Adrenal gland (tissue), 19 donors: ENCODE measurements at places on chromosomes 16 and 17. TPM values are rescaled to one million over a fixed set of nuclear protein-coding genes. Genes with fewer than 3 reads are reported as not detected.
A peak's percentile ranks its signal among the peaks of the same experiment; 100 is the strongest.

Gene CCL16
- not detected for total RNA-seq

Gene TTYH2
- 24.0 TPM for total RNA-seq

Gene TMEM100
- total RNA-seq = 1.3 TPM

Gene CCDC200
- not detected for total RNA-seq

DNA sequence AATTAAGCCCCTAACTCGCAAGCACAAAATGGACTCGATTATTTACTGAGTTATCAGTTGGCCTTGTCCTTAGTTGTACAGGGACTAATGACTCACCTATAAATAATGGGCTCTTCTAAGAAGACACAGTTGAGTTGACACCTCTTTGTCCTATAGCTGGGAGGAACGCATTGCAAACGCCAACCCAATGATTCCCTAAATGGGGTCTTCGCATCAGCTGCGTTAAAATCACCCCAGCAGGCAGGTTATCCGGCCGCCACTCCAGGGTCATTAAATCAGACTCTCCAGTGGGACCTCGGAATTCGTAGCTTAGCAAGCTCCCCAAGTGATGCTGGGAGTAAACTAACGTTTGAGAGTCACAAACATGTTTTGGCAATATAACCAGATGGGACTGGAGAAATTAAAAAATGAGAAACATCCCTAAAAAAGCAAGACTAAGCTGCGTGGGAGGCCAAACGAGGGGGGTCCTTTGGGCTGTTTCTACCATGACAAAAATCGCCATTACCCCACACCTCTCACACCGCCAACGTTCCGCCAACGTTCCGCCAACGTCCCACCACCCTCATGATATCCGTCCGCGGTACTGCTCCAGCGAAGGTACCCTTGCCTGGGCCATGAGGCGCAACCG lies 932 bp upstream of the NFE2L1 start:
- DNase-seq = no peak
- peaks cover 47% of the 10 kb centered on the region for H3K4me1 ChIP-seq
- H3K27ac ChIP-seq = peak overlapping the region; percentile 92

DNA sequence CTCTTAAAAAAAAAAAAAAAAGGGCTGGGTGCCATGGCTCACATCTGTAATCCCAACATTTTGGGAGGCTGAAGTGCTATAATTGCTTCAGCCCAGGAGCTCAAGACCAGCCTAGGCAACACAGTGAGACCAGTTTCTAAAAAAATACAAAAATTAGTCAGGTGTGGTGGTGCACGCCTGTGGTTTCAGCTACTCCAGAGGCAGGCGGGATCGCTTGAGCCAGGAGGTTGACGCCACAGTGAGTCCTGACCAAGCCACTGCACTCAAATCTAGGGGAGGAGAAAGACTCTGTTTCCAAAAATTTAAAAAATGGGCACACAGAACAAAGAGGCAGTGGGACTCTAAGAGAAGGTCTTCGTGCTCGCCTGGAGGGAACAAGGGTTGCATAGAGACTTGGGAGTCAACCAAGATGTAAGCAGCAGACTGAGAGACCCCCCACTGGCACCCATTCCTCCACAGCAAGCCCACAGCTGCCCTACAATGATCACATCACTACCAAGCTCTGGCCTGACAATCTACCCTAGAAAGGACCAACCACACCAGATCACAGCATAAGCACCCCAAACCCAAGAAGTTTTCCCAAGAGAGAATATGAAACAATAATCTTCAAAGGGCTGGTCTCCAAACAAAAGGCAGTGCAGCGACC lies 121.6 kb downstream of the ANKRD11 start:
- peaks cover 69% of the 10 kb centered on the region for H3K4me1 ChIP-seq
- H3K4me3 ChIP-seq = no peak overlapping the region
- H3K27ac ChIP-seq = no peak overlapping the region
- no peaks in the 10 kb centered on the region for H3K27me3 ChIP-seq
- no peaks in the 10 kb centered on the region for H3K36me3 ChIP-seq

DNA sequence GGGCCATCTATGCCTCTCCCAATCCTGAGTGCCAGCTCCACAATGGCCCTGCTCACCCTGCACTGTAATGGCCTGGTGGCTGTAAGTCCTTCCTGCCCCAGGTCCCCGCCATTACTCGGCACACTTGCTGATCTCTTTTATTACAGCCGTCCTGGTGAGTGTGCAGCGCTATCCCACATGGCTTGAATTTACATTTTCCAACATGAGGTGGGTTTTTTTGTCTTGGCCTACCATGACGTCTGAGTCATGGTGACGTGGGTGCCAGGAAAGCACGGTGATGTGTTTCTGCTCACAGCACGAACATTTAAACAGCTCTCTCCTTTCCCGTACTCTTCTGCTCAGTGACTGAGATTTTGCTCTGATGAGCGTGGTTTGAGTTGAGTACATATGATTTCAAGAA lies 55.2 kb upstream of the FOXF1 start:
- DNase-seq = no peak
- no peak overlapping the region for H3K27ac ChIP-seq
- H3K36me3 ChIP-seq = no peaks in the 10 kb centered on the region

- peak; percentile 30 for DNase-seq
- no peaks in the 10 kb centered on the region for H3K4me1 ChIP-seq
- H3K27me3 ChIP-seq = peaks cover 21% of the 10 kb centered on the region
- H3K27ac ChIP-seq = no peak overlapping the region
- no peak overlapping the region for H3K4me3 ChIP-seq
- H3K36me3 ChIP-seq = no peaks in the 10 kb centered on the region
Measured at GRCh38 chr17:37701496-37701898, 43.4 kb downstream of the HNF1B start.

DNA sequence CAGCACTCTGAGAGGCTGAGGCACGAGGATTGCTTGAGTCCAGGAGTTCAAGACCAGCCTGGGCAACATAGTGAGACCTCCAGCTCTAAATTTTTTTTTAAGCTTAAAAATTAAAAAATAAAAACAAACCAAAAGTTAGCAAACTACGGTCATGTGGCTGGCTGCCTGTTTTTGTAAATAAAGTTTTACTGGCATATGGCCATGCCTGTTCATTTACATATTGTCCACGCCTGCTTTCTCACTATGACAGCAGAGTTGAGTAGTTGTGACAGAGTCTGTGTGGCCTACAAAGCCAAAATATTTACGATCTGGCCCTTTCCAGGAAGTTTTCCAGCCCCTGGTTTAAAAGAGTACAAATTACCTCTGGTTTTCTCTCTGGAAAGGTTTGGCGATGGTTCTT lies 3.3 kb downstream of the SLX4 start:
- H3K36me3 ChIP-seq = no peaks in the 10 kb centered on the region
- no peak overlapping the region for H3K4me3 ChIP-seq
- DNase-seq = no peak

DNA sequence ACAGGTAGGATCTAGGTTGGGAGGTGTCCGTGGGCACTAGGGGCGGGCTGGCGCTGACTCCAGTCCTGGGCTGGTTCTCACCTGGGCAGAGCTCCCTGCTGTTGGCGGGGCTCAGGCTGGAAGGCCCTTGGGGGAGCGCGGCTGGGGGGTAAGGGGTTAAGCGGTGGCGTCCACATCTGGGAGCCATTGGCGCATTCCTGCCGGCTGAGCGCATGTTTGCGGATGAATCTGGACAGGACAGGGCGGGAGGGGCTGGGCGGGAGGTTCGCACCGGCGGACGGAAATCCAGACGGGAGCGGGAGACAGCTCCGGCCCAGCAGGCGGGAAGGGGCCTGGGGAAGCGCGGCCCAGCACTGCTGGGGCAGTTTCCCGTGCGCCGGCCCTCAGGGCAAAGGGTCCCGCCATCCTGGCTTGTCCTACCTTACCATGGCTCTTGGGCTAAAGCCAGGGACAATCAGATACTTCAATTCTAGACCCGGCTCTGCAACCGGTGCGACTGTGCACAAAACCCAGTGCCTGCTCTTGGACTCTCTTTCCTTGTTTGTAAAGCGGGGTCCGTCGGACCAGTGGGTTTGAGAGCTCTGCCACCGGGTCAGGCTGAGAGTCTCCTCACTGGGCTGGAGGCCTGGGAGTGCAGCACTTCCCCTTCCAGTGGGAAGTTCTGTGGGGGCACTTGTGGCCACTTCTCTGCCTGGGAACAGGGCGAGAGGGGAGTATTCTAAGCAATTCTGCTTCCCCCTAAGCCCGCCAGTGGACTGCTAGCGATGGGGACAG lies 7.8 kb downstream of the RARA start:
- no peak overlapping the region for H3K4me3 ChIP-seq
- peaks cover 93% of the 10 kb centered on the region for H3K4me1 ChIP-seq
- no peak overlapping the region for H3K27ac ChIP-seq
- peak; percentile 80 for DNase-seq
- no peaks in the 10 kb centered on the region for H3K36me3 ChIP-seq

GRCh38 chr16:29875206-29875605 lies 12.2 kb upstream of the CDIPT start:
- H3K4me3 ChIP-seq = no peak overlapping the region
- no peak for DNase-seq

GRCh38 chr16:5026664-5027063 lies 7.1 kb downstream of the NAGPA start:
- H3K4me1 ChIP-seq = no peaks in the 10 kb centered on the region
- no peak overlapping the region for H3K27ac ChIP-seq
- H3K36me3 ChIP-seq = peaks cover 20% of the 10 kb centered on the region
- H3K27me3 ChIP-seq = no peaks in the 10 kb centered on the region
- DNase-seq = no peak

DNA sequence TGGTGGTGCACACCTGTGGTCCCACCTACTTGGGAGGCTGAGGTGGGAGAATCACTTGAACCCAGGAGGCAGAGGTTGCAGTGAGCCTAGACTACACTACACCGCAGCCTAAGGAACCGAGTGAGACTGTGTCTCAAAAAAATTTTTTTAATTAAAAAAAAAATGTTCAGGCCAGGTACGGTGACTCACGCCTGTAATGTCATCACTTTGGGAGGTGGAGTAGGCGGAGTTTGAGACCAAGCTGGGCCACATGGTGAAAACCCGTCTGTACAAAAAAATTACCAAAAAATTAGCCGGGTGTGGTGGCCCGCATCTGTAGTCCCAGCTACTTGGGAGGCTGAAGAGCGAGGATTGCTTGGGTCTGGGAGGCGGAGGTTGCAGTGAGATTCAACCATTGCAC lies 3.6 kb upstream of the FAM222B start:
- DNase-seq = no peak
- no peak overlapping the region for H3K4me3 ChIP-seq
- H3K36me3 ChIP-seq = no peaks in the 10 kb centered on the region
- no peaks in the 10 kb centered on the region for H3K27me3 ChIP-seq
- H3K4me1 ChIP-seq = peaks cover 5% of the 10 kb centered on the region
- no peak overlapping the region for H3K27ac ChIP-seq

DNA sequence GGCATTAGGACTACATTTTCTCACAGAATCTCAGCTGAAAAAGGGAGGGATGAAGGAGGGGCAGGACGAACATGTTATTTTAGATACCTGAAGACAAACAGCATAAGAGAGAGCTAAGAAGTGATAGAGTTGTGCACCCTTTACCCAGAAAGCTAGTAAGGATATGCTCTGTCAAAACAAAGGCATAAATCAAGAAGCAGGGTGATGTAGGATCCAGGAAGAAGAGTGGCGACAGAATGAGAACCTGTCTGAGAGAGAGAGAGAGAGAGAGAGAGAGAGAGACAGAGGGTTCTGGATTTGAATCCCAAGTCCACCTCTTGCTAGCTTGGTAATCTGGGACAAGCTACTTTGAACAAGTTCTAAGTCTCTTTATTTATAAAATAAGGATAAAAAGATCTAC lies 103.4 kb downstream of the SPAG9 start:
- no peaks in the 10 kb centered on the region for H3K36me3 ChIP-seq
- no peak for DNase-seq
- H3K4me1 ChIP-seq = peaks cover 8% of the 10 kb centered on the region
- H3K4me3 ChIP-seq = no peak overlapping the region
- H3K27me3 ChIP-seq = no peaks in the 10 kb centered on the region
- H3K27ac ChIP-seq = no peak overlapping the region

DNA sequence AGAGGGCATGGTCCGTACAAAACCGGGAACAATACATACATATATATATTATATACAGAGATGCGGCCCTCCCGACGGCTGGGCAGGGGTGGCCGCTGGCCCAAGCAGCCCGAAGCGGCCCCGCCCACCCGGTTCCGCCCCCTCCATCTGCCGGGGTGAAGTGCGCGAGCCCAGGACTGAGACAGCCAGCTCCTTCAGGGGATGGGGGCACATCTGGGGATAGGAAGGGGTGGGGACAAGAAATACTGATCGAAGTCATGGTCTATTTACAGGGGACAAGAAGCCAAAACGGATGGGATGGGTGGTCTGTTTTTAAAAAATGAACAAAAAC lies 3.8 kb upstream of the SAMD14 start:
- H3K27ac ChIP-seq = peak overlapping the region; percentile 78
- H3K4me3 ChIP-seq = no peak overlapping the region
- H3K4me1 ChIP-seq = peaks cover 24% of the 10 kb centered on the region
- no peaks in the 10 kb centered on the region for H3K36me3 ChIP-seq

DNA sequence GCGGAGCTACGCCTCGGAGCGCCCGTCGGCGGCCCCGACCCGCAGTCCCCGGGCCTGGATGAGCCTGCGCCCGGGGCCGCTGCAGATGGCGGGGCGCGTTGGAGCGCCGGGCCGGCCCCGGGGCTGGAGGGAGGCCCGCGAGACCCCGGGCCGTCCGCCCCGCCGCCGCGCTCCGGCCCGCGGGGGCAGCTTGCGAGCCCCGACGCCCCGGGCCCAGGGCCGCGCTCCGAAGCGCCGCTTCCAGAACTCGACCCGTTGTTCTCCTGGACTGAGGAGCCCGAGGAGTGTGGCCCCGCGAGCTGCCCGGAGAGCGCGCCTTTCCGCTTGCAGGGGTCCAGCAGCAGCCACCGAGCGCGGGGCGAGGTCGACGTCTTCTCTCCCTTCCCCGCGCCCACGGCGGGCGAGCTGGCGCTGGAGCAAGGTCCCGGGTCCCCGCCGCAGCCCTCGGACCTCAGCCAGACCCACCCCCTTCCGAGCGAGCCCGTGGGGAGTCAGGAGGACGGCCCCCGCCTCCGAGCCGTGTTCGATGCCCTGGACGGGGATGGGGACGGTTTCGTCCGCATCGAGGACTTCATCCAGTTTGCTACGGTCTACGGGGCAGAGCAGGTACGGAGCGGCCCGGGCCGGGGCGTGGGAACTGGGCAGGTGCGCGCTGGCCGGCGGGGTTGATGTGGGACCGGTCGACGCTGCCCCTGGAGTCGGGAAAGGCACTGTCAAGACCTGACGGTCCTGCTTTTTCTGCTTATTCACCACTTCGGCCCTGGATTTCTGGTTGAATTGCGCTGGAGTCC lies 861 bp downstream of the RAB11FIP3 start:
- H3K27ac ChIP-seq = no peak overlapping the region
- no peaks in the 10 kb centered on the region for H3K27me3 ChIP-seq
- no peak for DNase-seq
- no peaks in the 10 kb centered on the region for H3K36me3 ChIP-seq
- peak overlapping the region; percentile 73 for H3K4me3 ChIP-seq
- H3K4me1 ChIP-seq = peaks cover 47% of the 10 kb centered on the region

- H3K36me3 ChIP-seq = no peaks in the 10 kb centered on the region
- H3K4me3 ChIP-seq = no peak overlapping the region
- peaks cover 24% of the 10 kb centered on the region for H3K4me1 ChIP-seq
Measured at GRCh38 chr16:12801511-12802042, 2.1 kb downstream of the CPPED1 start.
